ENCODE measurements at places on chromosomes 2 and 18.

GRCh38 chr2:228853151-228853550 lies 417.9 kb downstream of the PID1 start:
- DNase-seq: no peak

DNA sequence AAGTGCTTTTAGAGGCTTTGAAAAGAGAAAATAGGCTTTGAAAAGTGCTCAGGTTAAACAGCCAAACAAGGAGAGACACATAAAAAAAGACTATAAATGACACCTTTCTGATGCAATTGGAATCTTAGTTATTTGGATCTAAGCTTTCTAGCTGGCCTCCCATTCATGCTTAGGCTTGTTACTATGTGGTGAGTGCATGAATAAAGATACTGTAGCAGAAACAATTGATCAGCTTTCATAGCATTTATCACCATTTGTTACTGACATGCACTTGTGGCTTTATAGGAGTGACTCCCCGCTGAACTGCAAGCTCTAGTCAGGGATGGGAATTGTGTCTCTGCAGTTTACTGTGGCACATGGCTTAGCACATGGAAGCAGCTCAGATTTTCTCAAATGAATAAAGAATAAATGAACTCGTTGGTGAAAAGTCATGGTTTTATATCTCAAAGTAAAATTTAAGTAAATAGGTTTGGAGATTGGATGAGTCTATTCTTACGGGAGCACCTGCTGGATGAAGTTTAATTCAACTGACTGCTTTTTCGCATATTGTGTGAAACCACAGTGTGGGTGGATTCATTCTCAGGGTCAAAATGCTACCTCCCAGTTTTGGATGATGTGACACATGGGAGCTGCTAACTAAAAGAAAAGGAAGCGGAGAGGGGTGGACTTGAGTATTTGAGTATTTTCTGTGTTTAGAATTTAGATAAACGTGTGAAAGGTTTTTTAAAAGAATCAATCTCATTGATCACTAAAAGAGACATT lies 91.1 kb upstream of the NOL4 start:
- DNase-seq: no peak

GRCh38 chr18:78740876-78741275 lies 238.7 kb upstream of the SALL3 start:
- DNase-seq: no peak

GRCh38 chr18:47040982-47041381 lies 5.6 kb upstream of the ELOA2 start:
- DNase-seq: no peak

DNA sequence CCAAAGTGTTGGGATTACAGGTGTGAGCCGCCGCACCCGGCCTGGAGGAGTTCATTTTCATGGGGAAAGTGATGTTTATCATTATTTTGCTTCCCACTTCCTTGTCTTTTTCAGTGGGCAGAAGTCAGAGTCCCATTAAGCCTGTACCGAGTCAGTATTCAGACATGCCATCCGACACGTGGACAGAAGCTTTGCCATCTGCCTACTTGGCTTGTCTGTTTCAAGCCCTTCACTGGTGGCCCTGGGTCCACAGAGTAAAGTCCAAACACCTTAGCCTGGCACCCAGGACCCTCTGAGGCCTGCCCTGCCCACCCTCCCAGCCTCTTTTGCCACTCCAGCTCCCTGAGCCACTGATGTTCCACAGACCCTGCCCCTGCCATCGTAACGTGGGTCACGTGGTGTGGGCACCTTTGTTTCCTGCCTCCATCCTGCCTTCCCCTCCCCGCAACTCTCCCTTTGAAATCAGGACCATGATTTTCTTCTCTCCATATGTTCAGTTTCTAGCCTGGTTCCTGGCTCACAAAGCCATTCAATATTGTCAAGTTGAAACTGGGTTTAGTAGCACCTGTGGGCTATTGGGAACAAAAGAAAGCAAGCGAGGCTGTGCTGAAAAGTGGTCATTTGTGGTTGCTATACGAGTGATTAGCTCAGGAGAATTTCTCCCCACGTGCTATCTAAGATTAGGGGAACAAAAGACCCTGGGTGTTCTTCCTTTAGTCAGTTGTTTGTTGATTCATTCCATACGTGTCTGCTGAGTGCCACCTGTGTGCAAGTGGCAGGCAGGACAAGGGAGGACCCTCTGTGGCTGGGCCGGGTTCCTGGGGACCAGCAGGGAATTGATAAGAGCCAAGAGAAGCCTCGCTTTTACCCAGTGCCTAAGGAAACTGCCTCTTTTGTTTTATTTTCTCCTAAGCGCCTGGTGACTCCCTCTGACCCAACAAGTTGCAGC lies 5.1 kb upstream of the ODC1 start:
- DNase-seq: no peak

DNA sequence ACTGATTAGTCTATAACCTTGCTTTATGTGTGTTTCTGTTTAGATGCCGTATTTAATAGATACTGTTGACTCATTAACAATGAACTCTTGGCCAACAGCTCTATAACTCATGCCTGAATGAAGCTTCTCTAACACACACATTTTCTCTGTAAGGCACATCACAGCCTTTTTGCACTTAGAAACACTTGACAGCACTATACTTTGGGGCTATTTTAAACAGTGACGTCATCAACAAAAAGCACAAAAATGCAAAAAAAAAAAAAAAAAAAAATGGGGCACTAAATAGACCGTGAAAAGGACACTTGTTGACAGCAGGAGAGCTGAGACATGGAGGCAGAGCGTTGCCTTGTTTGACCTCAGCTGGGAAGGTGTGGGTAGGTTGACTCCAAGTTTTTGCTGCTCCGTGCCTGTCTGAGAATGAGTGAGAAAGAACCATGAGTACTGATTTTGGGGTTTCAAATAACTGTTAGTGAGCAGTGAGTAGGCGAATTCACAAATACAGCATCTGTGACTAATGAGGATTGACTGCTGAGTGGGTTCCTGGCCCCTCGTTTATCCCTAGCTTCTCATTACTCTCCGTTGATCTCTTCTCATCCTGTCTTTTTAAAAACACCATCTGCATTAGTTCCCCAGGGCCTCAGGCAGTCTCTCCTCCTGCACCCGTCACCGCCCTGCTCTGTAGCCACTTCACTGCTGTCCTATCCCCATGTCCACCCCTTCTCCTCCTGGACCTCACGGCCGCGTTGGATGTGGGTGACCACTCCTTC lies 24.4 kb downstream of the SPP2 start:
- no peak for DNase-seq

DNA sequence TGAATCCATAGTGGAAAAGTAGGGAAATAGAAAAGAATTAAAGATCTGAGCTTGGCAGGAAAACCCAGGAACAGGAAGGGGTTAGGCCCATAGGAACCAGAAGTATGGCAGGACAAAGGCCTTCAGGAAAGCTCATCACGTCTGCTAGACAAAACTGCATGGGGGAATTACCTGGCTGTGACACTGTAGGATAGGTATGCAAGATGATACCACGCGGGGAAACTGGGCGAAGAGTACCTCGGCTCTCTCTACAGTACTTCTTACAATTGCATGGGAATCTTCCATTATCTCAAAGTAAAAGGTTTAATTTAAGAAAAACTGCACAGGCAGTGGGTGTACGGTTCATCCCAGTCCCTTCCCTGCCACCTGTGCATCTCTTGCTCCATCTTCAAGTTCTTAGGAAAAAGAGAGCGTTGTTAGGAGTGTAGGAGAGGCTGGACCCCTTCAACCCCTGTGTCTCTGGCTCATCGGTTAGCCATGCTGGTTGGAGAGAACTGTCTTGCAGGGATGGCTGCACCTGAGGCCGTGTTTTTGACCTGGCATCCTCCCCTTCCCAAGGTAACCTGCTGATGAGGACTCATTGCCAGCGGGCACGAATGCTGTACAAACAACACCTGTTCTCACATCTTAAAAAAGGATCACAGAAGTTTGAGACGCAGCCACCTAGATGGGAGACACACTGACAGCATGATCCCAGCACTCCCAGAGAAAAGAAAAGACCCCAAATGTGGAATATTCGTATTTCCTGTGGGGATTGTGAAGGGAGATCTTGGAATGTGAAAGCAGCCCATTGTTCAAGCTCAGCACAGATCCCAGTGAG lies 120.5 kb upstream of the COPS8 start:
- no peak for DNase-seq

DNA sequence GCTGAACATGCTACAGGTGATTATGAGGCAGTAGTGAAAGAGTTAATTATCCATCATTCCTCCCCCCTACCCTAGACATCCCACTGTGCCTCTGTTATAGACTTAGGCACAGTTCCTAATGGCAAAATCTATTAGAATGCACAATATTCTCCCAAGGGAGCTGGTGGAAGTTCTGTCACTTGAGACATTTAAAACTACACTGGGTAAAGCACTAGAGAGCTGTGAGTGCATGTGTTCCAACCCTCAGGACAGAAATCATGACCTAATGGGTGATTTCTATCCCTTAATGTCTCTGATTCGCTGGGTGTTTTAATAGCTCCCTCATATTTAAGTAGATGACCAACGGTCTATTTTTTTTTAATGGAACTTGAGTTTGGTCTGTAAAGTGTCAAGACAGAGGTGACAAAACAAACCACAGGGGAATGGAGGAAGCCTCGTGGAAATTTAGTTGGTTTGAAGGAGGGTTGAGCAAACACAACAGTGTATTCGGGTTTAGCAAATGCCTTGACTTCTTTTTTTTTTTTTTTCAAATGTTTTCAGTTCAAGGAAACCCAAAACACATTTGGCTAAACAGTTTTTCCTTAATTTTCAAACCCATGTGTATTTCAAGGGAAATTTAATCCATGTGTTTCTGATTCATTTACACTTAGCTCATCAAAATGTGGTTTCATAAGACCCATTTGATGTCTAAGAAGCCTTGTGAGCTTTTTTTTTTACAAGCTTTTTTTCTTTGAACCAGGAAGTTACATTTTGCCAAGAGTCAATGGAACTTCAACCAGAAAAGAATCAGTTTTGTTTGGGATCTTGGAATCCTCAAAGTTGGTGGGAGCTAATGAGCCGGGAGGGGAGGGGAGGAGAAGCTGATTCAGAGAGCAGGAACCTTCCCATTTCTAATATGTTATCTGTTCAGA lies 665.1 kb upstream of the ZEB2 start:
- no peak for DNase-seq

- no peak for DNase-seq
Measured at GRCh38 chr2:103289105-103289725, 527.4 kb downstream of the TMEM182 start.

- no peak for DNase-seq
Measured at GRCh38 chr2:160736148-160737028, 242.8 kb upstream of the RBMS1 start.

DNA sequence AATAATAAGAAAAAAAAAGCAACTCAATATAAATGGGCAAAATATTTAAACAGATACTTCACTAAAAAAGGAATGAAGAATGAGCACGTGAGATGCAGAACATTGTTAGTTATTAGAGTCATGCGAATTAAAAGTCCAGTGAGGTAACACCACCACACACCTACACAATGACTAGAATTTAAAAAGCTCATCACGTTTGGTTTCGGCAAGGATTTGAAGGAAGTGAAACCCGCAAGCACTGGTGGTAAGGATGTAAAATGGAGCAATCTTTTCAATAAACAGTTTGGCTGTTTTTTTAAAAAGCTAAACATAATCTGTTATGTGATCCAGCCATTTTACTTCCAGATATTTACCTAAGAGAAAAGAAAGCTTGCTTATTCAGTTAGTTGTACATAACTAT lies 1181.6 kb upstream of the CELF4 start:
- no peak for DNase-seq

DNA sequence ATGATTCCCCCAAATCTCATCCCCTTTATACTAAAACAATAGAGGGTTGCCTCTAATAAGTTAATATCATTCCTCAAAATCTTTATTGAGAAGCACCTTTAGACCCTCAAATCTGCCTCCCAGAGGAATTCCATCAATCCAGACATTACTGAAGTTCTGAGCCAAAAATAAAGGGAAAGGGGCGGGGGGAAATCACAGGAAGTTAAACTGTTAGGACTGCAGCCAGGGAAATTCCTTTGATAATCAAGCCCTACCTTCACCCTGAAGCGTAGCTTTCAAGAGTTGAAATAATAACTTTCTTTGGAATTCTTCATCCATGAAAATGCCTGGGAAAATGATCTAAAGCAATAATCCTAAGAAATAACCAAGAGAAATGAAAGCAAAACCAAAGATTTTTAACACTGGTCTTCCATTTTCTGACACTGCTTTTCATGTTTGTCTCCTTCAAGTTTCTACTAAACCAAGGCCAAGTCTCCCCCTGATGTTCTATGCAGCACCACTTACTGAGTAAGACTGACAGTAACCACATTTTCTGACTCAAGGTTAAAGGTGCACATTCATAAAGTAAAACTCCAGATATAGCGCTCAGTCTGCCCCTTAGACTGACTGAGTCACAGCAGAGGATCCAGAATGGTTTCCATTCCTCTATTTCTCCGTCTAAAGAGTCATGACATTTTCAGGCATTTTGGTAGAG lies 78.2 kb downstream of the TCF4 start:
- DNase-seq: peak; percentile 68

- DNase-seq: peak; percentile 46
Measured at GRCh38 chr18:27656167-27656778, 471.2 kb upstream of the CHST9 start.

DNA sequence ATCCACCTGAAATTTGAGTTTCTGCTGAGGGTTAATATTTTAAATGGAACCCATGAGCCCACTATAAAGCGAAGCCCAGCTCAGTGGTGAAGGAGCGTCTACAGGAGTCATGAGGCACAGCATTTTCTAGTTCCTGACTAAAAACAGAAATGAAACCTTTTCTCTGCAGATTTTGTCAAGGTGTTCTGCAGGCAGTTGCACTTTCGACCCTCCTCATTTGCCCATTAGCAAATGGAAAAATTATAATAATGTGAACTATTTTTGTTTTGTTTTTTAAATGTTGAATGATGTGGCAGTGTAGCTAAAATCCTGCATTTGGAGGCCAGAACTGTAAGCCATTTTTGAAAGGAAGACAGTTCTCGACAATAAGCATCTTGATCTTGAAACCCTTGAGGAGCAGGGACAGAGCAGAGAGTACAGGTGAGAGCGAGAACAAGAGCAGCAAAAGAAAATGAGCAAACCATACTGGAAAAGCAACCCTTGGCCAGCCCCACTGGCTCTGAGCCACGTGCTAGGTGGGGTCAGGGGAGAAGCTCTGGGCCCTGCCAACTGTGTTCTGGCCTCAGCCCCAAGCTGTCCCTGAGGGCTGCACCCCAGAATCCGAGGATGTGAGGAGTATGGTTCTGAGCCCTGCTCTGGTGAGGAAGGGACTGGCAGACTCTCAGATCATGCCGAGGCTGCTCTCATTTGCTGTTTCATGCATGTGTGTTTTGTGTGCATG lies 26.4 kb upstream of the COPS8 start:
- DNase-seq: no peak

DNA sequence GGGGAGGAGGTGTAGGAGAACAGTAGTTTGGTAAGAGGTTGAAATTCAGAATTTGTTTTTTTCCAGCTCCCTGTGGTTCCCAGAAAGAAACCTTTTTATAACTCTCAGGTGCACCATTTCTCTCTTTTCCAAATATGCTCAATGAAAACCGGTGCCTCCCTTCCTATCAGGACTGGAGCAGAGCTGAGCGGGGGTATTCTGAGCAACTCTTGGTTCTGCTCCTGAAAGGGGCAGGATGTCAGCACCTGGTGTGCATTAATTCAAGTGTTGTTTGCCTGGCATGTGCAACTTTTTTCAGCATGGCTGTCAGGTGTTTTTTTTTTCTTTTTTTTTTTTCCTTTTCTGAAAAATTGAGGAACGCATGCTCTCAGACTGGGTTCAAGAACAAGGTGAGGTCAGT lies 74.1 kb downstream of the MAPK4 start:
- DNase-seq: no peak

GRCh38 chr2:124309563-124310138 lies 284.6 kb downstream of the CNTNAP5 start:
- DNase-seq: no peak

All from HS-27A (cell line).